Motor neuron (in vitro differentiated cells): ENCODE measurements at places on chromosomes 1 and 21.

GRCh38 chr1:214403431-214403830, 122.5 kb downstream of the SMYD2 start:
- ATAC-seq = no peak

DNA sequence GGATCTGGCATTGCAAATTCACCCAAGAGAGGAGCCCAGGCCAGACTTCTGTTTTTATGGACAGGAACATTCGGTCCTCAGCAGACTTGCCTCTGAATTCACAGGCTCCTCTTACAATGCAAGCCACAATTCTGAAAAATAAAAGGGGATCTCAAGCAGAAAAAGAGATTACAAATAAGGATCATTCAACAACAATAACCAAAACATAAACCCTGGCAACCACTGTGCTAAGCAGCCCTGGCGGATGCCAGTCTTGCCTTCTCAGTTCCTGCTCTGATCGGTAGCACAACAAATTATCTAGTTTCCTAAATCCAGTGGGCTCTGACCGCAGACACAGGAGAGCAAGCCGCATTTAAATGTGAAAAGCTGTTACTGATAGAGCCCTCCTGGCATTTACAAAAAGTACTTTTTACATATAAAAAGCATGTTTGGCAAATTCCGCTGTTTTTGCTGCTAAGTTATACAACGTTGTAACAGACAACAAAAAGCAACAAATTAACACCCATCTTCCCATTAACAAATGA, 123.4 kb upstream of the FOXD3 start:
- no peak for ATAC-seq

DNA sequence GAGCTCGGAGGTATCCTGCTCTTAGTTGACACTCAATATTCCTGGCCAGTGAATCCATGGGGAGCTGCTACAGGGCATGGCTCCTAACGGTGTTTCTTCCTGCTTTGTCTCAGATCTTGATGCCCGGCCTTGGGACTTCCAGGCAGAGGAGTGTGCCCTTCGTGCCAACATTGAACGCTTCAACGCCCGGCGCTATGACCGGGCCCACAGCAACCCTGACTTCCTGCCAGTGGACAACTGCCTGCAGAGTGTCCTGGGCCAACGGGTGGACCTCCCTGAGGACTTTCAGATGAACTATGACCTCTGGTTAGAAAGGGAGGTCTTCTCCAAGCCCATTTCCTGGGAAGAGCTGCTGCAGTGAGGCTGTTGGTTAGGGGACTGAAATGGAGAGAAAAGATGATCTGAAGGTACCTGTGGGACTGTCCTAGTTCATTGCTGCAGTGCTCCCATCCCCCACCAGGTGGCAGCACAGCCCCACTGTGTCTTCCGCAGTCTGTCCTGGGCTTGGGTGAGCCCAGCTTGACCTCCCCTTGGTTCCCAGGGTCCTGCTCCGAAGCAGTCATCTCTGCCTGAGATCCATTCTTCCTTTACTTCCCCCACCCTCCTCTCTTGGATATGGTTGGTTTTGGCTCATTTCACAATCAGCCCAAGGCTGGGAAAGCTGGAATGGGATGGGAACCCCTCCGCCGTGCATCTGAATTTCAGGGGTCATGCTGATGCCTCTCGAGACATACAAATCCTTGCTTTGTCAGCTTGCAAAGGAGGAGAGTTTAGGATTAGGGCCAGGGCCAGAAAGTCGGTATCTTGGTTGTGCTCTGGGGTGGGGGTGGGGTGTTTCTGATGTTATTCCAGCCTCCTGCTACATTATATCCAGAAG, 16.7 kb downstream of the ALX3 start:
- peak; percentile 74 for ATAC-seq

- no peak for ATAC-seq
Observed at GRCh38 chr1:221699577-221699976, 42.3 kb downstream of the DUSP10 start.

DNA sequence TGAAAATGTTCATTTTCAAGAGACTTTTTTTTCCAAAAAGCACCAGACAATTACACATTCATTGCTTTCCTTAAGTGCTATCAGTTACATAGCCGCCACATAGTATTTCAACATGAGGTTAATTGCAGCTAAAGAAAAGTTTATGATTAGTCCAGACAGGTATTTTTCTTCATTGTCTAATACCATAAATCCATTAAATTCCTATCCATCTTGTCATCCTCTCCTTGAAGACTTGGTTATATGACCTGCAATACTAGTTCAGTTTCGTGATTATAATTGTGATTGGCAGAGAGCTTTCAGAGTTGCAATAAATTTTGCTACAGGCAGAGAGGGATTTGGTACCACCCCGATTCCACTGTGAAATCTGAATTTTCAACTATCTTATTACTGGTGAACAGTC, 437.7 kb downstream of the GPATCH2 start:
- ATAC-seq = no peak

DNA sequence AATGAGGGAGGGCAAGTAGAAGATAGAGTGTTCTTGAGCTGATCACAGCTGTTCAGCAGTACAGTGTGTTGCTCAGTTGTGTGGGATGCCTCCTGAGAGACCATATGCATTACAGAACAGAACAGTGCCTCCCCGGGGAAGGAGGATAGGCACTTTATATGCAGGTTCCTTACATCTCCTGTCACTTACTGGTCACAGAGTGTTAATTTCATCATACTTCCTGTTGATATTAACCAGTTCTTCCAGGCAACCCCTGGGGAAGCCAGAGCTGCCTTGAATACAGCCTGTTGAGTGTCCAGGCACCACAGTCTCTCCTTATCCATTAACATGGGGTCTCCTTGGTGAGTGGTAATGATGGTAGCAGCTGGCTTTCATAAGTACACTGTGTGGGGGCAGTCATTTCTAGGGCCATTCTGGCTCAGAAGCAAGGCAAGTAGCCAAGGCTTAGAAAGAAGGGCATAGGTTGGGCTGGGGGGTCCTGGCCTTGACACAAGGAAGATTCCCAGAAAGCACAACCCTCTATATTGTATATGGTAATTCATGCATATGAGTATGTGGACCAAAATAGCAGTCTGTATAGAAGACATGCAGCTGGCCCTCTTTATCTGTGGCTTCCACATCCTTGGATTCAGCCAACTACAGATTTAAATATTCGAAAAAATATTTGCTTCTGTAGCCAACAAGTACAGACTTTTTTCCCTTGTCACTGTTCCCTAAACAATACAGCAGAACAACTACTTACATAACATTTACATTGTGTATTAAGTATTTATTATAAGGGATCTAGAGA, 142.4 kb downstream of the ZP4 start:
- peak; percentile 94 for ATAC-seq

DNA sequence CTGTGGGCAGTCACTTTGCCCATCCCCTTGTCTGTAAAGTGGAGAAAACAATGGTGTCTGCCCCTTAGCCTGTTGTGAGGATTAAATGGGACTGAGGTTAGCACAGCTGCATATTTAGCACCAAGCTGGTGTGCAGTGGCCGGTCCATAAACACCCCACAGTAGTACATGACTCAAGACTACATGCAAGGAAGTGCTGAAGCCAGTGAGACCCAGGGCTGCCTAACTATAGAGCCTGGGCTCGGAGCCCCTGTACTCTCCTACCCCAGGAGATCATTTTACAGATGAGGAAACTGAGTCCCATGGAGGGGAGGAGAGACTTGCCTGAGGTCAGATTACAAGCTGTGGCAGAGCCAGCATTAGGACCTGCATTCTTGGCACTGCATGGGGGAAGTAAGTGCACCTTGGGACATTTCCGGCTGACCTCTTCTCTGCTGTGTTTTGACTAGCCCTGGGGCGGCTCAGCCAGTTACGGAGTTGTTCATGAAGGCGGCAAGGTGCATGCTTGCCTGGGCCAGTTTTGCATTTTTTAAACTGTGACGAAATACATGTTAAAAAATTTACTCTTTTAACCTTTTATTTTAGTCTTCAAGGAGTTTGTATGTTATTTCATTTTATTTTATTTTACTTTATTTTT, 3.2 kb downstream of the SERINC2 start:
- no peak for ATAC-seq

DNA sequence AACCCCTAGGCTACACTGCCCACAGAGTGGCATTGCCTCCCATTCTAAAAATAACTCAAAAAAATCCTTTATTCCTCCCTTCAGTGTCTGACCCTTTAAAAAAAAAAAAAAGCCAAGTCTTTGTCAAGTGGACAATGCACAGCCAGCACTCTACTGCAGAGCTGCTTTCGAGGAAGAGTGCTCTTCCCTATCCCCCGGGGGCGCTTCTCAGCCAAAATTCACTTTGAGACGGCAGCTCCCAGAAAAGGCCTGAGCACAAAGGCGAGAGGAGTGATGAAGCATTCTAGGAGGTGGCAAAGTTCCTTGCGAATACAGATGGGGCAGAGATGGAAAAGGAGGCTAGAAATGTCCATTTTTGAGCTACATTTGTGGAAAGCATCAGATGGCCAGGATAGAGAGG, 23.3 kb downstream of the EPHA10 start:
- no peak for ATAC-seq

- ATAC-seq = no peak
Observed at GRCh38 chr21:45580576-45581321, 38.5 kb upstream of the SLC19A1 start.

GRCh38 chr1:37672136-37672870, 20.0 kb upstream of the CDCA8 start:
- ATAC-seq = no peak

DNA sequence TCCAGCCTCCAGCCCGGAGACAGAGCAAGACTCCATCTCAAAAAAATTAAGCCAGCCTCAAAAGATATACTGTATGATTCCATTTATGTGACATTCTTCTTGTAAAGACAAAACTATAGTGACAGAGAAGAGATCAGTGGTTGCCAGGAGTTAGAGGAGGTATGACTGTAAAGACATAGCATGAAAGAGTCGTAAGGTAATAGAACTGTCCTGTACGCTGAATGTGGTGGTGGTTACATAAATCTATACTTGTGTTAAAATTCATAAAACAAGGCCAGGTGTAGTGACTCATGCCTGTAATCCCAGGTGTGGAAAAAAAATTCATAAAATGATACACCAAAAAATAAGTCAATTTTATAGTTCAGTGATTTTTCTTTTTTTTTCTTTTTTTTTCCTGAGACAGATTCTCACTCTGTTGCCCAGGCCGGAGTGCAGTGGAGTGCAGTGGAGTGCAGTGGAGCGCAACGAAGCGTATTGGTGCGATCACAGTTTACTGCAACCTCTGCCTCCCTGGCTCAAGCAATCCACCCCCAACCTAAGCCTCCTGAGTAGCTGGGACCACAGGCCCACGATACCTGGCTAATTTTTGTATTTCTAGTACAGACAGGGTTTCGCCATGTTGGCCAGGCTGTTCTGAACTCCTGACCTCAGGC, 84.9 kb upstream of the CXADR start:
- no peak for ATAC-seq

- ATAC-seq = peak; percentile 78
Observed at GRCh38 chr1:232766241-232766890, 38.9 kb upstream of the MAP10 start.

GRCh38 chr1:100810360-100810759, 84.3 kb downstream of the EXTL2 start:
- ATAC-seq = no peak

DNA sequence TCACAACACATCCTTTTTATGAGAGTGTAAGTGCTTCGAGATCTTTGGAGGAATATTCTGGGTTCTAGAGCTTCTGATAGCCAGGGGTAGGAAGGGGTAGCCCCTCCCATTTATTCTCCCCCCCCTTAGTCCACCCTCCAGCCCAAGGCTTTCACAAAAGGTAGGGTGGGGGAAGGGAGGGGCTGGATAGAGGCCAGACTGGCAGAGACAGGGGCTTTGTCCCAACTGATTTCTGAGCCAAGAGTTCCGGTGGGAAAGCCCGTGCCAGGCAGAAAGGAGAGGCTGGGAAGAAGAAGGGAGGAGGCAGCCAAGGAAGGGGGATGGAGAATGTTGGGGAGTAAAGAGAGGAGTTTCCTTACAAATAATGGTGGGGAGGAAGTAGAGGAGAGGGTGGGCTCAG, 3.1 kb downstream of the BCAN start:
- ATAC-seq = no peak

GRCh38 chr1:58060559-58061170, 485.9 kb downstream of the OMA1 start:
- no peak for ATAC-seq

GRCh38 chr1:29836651-29837646, 600.6 kb downstream of the PTPRU start:
- ATAC-seq = peak; percentile 73

GRCh38 chr1:12567288-12567819, 50.7 kb downstream of the DHRS3 start:
- no peak for ATAC-seq

DNA sequence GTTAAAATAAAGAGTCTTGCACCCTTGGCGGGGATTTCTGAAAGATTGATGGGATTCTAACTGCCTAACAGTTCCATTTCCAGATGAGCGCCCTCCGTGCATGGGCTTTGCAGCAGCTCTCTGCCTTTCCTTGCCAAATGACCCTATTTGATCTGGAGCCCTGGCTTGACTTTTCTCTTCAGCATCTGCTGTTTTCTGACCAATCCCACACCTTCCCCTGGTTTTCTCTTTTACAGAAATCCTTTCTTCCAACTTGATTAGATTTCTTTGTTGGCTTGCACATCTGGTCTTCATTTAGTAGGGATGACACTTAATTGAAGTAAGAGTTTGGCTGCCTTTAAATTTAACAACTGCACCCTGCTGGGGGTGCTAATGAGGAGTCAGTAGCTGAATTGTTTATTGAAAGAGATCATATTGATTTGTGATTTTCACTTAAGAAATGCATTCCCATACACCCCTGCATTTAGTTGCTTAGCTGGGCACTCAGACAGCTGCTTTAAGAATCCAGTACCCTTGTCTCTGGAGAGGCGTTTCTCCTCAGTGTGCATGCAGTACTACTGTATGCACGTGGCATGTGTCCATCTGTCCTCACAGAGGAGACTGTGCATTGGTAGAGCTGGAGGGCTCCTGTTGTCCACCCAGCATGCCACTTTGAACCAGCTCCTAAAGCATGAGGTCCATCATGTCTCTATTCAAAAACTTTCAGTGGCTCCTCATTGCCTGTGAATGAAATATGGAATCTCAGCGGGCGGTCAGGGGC, 99.7 kb downstream of the NOS1AP start:
- ATAC-seq = no peak

GRCh38 chr1:75316230-75316629, 182.0 kb downstream of the LHX8 start:
- ATAC-seq = no peak

GRCh38 chr1:109763646-109764415, at the start of gene EPS8L3:
EPS8L3 (minus strand) TSS chr1:109763923; CDS start chr1:109761749, 2,174 bp downstream.
- no peak for ATAC-seq

GRCh38 chr1:109309347-109309746, 2.5 kb upstream of the MYBPHL start:
- ATAC-seq = no peak

DNA sequence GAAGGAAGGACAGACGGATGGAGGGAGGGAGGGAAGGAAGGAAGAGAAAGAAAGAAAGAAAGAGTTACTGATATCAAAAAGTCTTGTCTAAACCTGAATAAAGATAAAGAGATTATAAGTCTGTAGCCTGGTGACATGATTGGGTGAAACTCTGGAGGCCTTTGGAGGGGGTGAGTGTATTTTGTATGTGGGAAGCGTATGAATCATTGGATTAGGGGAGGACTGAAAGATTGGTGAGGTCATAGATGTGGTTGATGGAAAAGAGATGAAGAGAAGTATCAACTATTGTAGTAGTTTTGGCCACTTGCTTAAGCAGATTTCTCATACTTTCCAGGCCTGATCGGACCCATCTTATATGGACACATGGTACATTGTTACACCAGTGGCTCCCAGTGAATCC, 11.5 kb upstream of the KCNJ6 start:
- no peak for ATAC-seq
